ENCODE measurements at places on chromosomes 11 and 22.

DNA sequence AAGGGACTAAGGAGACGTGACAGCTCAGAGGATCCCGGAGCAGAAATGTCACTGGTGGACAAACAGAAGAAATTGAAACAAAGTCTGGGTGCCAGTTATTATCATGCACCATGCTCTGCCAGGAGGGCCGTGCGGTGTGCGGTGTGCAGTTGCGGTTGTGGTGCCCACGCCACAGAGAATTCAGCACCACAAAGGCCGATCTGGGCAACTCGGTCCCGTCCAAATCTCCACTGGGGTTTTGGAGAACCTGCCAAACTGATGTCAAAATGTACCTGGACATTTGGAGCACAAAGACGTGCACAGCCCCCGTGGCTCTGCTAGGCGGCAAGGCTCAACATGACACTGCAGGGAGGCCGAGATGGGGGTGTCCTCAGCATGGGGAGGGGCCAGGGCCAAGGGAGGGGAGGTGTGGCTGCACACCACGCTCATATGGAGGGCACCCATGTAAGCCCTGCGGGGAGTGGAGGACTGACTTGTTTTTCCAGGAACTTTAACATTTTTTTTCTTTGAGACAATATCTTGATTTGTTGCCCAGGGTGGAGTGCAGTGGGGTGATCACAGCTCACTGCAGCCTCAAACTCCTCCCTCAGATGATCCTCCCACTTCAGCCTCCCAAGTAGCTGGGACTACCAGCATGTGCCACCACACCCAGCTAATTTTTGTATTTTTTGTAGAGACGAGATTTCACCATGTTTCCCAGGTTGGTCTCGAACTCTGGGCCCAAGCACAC, 39.4 kb downstream of the GNB1L start:
- DNase-seq, result no peak

DNA sequence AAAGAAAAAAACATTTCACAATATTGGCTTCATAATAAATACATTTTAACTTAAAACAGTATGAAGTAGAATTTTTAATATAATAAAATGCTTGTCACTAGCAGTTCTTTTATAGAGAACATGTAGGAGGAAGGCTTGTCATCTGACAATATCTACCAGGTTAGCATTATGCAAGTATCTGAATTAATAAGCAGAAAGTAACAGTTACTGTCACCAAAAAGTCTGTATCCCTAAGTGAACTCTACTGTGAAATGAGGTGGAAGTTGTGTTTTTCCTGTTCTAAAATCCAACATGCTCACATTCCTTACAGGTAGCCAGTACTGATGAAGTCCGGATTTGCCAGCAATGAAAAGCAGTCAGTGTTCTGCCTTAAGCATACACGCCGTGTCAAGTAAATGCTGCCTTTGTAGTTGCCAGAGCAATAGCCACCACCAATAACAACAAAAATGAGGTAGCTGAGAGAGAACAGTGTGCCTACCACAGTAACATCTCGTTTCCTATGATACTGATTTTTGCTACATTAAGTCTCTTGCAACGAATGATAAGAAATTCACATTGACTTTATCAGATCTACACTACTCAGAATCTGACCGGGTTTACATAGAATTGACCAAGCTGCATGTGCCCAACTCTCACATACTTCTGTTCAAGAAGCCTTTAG, 95.5 kb downstream of the SIK3 start:
- DNase-seq, result no peak

DNA sequence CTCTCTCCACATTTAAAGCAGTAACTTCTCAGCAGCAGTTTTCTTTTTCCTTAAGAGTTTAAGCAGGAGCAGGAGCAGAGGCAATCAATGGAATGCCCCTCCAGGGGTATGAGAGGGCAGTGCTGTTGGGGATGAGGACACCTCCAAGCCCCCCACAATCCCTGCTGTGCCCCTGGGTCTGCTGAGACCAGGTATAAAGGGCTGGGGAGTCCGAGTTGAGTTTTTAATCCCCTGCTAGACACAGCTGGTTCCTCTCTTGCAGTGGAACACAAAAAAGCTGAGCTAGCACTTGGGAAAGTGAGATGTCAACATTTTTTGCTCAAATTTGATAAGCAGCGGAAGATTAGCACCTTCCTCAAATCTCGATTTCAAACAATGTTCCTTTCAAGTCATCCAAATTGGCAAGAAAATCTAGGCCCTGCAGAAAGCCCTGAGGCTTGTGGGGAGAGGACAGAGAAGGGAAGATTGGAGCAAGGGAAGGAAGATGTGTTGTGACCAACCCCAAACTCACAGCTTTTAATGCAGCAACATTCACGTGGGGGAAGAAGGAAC, 581.9 kb downstream of the SOX6 start:
- no peak for DNase-seq

DNA sequence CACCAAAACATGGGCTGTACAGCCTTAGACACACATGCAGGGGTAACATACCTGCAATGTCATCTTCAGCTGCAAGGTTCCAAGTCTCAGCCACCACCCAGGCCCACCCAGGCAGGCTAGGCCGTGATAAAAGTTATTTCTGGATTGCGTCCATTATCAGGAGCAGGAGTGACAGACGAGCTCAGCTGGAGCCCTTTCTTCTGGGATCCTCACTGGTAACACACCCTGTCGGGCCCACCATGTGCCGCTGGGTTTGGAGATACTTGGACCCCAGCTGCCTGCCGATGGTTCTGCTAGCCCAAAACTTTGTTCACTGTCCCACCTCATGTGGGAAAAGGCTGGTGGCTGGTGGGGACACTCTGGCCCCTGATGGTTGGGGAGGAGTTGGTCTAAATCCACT, 24.8 kb downstream of the TMPRSS5 start:
- DNase-seq, result no peak

- no peak for DNase-seq
Observed at GRCh38 chr11:43825217-43825816, 55.3 kb upstream of the ALKBH3 start.

DNA sequence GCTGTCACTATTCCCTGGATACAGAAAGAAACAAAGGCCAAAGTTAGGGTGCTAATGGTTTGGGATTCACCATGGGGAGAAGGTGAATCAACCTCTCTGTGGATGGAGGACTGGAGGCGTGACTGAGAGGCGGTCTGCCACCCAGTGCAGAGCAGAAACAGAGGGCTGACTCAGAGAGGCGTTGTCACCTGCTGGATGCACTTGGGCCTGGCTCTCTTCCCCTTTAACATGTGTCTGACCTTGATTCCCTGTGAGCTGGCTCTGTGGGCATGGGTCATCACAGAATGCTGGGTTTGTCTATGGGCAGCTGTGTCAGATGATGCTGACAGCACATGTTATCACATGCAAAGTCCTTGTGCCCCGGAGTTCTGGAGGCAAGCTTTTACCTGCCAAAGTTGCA, 75.9 kb downstream of the LDLRAD3 start:
- no peak for DNase-seq

- no peak for DNase-seq
Observed at GRCh38 chr22:49705972-49706352, 121.7 kb downstream of the BRD1 start.

DNA sequence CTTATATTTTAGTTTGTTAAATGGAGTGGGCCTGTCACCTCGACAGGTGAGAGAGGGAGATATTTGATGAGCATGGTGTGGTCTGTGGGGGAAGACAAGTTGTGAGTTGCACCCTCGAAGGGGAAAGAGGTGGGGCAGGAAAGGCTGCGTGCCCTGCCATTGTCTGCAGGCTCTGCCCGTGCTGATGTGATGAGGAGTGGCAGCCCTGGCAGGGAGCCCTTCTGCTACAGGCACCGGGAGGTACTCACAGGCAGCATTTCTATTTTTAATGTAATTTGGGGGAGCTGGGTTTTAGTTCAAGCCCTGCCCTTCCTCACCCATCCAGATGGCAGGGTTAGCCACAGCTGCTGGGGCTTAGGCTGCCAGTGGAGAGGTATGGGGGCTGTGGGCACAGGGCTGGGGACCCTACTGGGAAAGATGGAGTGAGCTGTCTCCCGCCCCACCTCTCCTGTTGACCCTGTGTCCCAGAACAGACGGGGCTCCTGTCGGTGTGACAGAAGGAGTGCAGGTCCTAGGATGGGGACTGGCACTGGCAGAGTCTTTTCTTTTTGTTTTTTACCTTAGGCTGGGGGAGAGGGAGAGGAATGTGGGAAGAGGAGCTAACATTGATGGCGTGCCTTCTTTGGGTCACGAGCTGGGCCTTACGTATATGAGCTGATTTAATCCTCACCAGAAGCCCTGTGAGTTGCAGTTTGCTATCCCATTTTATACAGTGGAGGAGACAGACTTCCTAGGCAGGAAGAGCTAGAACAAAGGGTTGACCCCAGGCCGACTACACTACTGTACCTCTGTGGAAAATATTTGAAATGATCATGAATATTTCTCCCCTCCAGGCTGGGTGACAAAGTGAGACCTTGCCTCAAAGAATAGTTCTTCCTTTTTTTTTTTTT, 51.6 kb downstream of the CEP164 start:
- no peak for DNase-seq

GRCh38 chr11:12802418-12803085, 128.3 kb downstream of the TEAD1 start:
- DNase-seq, result no peak

- DNase-seq, result no peak
Observed at GRCh38 chr11:45993531-45994001, 71.1 kb downstream of the LARGE2 start.

GRCh38 chr11:12755510-12756453, 81.6 kb downstream of the TEAD1 start:
- DNase-seq, result no peak

DNA sequence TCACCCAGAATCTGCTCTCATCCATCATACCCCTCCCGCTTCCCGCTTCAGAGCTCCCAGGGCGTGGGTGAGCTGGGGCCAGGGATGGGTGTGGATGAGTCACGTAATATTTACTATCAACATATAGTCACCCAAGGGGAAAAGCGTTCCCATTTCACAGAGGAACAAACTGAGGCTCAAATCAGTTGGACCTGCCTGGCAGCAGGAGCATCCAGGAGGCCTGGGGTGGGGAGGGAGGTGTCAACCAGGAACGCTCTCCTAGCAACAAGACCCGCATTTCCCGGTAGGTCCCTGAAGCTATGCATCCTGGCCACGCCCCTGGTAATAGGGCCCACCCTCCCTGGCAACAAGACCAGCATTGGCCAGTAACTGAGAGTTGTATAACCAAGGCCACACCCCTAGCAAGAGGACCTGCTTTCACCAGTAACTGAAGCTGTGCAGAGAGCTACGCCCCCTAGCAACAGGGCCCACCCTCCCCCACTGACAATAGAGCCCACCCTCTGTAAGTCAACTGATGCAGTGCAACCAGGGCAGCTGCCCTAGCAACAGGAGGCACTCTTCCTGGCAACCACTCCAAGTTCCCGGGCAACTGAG, 32.7 kb upstream of the TXNRD2 start:
- DNase-seq, result no peak

- DNase-seq, result no peak
Observed at GRCh38 chr22:42955087-42955635, 59.8 kb downstream of the PACSIN2 start.

GRCh38 chr11:77065878-77066228, 918 bp upstream of the CAPN5 start:
- DNase-seq, result no peak

GRCh38 chr11:47280099-47280498, 10.2 kb downstream of the MADD start:
- DNase-seq, result no peak

DNA sequence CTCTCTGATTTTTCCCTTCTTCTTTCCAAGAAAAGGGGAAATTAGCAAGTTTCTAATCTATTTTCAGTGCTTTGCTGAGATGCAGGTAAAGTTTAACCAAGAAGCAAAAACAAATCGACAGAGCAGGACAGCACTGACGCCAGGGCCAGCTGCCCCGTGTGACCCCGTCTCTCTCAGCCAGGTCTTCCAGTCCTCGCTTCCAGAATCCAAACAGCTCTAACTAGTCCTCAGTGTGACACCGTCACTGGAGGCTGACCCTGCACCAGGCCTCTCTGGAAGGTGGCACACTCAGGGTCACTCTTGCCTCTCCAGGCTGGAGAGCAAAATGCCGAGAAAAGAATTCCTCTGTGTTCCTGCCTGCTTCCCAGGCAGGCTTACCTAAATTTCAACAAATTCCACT, 44.8 kb downstream of the SHANK2 start:
- no peak for DNase-seq

DNA sequence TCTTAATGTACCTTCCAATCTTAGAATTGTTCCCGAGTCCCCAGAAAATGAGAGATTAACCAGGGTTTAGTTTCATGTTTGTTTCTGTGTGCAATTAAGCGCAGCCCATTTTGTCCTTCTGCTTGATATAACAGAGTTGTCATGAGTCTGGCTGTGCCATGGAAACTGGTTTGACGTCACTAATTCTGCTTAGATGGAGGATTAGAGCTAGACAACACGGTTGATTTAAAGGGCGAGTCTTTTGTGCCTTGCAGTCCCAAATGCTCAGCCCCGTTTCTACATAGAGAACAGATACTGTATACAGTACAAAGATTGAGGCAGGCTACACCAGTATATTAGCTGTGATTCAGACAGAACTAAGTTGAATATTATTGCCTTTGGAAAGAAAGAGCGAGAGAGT, 45.5 kb upstream of the ALKBH3 start:
- DNase-seq, result no peak

- DNase-seq, result no peak
Observed at GRCh38 chr22:48072777-48073176, 1310.3 kb downstream of the TBC1D22A start.

- DNase-seq, result no peak
Observed at GRCh38 chr11:81578571-81578970, 1155.1 kb downstream of the FAM181B start.

DNA sequence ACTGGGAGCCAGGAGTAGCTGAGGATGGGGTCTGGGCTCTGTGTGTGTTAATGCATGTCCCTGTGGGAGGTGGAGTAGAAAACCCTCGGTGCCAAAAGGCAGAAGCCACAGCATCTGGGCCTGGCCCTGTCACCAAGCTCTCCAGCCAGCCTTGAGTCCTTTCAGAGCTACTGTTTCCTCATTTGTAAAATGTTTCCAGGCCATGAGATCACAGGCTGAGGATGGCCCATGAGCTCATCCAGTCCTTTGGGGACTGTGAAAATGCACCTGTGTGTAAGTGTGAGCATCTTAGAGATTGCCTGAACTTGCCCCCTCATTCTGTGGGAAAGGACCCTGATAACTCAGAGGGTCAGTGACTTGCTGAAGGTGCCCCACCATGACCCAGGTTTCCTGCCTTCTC, 9.1 kb downstream of the ANKK1 start:
- no peak for DNase-seq

Data from activated B cell treated with CpG ODN at 0.5 μM for 24 hours (primary cell).